ENCODE measurements at places on chromosomes 5 and 9.
A peak's percentile ranks its signal among the peaks of the same experiment; 100 is the strongest.

GRCh38 chr5:142197098-142197497, 88.5 kb downstream of the NDFIP1 start:
- no peak for DNase-seq

GRCh38 chr9:136107953-136108647, 10.6 kb downstream of the TMEM250 start:
- peak; percentile 97 for DNase-seq

DNA sequence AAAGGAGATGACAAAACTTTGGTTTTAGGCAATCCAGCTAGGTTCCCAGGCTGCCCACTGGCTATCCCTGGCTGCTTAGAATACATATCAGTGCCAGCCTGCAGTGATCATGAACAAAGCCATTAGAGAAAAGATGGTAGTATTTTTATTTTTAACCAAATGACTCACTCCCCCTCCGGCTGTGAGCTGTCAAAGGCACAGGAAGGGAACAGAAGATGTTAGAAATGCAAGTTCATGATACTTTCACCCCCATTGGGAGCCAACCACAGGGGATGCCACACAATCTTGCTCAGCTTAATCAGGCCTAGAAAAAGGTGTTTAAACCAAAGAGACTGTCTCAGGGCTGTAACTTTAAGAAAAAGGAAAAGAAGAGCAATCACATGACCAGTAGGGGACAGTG, 70.3 kb upstream of the ASTN2 start:
- DNase-seq, result peak; percentile 14

GRCh38 chr9:112670991-112671625, 46.8 kb downstream of the INIP start:
- no peak for DNase-seq

DNA sequence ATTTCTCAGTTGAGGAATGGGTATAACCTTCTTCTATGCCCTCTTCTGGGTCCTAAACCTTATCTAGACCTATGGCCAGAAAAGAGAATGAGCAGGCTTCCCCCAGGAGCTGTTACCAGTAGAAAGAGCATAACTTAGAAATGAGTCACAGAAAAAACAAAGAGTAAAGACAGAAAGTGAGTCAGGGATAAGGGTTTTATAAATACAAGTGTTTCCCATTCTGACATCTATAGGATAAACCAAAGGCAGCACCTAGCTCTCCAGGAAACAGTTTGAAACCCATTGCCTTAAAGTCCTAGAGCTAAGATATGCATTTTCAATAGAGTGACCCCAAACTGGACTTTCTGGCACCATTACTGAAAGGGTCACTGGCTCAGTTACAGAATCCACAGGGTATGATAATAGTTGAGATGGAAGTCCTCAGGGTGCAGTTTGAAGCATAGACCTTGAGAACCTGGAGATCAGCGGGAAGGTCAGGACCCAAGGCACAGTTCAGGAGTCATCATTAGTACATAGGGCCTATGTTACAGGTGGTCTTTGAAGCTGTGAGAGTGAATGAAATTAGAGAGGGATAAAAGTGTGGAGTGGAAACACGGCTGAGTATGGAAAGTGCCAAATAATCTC, 42.7 kb upstream of the LIFR start:
- peak; percentile 80 for DNase-seq

DNA sequence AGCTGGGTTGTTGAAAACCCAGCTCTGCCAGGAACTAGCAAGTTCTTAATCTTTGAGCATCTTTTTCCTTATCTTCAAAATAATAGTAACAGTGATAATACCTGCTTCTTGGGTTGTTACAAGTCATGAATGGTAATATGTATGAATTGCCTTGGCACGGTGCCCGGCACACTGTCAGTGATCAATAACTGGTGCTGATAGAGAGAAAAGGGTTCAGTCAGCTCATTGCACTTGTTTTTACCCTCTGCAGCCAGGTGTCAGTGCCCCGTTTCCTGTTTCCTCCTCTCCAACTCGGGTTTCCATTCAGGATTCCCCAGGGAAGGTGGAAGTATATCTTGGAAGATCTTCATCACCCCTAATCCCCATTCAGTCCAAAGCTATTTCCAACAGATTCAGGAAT, 15.8 kb upstream of the NIPAL4 start:
- no peak for DNase-seq

DNA sequence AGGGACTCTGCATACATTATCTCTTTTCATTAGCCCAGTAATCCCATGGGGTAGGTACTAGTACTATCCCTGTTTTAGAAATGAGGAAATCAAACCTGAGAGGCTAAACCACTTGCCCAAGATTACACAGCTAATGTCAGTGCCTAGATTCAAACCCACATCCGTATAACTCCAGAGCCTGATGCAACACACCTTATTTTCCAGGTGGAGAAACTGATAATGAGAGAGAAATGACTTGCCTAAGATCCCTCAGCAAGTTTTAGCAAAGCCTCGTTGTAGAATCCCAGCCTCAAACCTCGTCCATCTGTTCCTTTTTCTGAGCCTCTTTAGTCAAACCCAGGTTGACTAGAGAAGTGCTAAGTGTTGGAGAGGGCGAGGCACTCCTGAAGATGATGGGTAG, 1.1 kb upstream of the ADAM19 start:
- DNase-seq, result no peak

All from epithelial cell of esophagus (primary cell).